GM19239 (cell line): ENCODE measurements at places on chromosomes 11 and 22.

DNA sequence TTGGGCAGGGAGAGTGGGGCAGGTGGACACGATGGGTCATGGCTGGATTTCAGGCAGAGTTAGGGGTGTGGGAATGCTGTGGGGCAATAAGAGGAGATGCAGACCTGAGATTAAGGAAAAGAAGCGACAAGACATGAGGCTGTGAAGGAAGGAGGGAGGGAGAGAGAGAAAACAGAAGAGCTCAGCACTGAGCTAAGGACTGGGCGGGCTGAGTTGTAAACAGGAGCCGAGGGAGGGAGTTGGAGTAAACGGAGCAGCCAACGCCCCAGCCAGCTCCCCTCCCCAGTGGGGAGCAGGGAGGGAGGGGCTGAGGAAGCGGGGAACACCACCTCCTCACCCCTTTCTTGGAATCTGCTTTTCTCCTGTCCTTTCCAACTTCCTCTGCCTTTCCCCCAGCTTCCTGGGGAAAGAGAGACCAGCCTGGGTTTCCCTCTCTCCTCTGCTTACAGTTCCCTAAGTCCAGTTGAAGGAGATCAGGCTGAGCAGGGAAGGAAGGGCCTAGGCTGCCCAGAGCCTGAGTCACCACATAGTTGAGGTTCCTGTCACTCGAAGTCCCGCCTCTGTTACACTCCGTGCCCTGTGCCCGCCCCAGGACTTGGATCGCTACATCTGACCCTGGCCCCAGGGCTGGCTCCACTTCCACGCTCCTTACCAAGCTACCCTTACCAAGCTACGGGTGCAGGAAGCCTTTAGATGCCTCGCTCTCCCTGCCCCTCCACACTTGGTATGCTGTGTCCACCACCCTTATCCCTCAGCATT lies 6.7 kb upstream of the AHNAK start:
- DNase-seq, result no peak

- no peak for DNase-seq
These were observed 27.8 kb downstream of the GDPD5 start for GRCh38 chr11:75497788-75498409.

DNA sequence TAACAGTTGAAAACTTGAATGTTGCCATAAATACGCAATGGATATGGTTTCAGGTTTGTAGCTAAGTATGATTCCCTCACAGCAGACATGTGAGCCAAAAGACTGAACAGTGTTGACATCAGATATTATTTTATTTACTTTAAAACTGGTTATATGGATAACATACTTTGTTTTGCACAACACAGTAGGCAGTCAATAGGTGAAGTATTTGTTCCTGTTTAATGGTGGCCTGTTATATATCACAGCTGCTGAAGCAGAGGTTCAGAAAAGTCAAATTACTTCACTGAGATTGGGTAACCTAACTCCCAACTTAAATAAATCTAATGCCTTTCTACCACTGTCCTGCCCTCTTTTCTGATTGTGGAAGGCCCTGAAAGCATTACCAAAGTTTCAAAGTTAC lies 44.6 kb downstream of the YAP1 start:
- DNase-seq, result no peak

DNA sequence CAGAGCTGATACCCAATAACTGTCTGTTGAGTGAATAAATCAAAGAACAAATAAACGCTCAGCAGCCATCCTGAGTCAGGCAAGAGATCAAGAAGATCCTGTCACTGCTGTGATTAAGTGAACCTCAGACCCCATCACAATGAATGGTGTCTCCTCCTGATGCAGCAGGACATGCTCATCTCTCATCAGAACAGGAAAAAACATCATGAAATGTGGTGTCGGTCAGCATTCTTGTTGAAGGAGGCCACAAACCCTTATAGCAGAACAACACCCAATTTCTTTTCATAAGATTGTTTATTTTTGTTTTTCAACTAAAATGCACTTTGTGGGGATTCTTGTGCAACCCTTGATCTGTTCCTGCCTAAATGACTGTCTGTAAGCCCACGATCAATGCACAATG lies 60.3 kb downstream of the SYTL2 start:
- no peak for DNase-seq

DNA sequence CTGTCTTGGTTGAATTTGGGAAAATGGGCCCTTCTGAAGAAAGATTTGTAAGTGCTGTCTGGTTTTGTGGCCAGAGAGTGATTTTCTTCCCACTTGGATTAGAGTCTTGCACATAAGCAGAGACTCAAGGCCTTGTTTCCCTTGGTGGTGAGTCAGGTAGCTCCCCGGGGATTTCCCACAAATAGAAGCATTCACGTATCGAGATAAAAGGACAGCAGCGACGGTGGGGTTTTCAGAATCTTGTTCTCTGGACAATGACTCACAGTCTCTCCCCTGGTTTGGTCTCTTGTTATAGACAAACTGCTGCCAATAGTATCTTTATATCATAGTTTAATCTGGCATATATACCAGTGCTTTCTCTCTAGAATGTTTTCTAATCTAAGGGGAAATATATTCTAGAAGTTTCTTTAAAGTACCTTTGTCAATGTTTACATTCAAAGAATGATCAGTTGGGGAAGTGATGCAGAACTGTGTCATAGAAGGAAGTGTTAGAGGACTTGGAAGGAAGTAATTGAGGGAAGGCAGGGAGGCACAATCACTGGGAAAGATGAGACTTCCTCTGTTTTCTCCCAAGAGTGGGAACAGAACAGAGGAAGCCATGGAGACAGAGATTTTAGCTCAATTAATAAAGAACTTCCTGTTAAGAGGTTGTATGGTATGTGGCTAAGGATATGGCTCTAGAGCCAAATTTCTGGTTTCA lies 18.1 kb downstream of the POLA2 start:
- no peak for DNase-seq

DNA sequence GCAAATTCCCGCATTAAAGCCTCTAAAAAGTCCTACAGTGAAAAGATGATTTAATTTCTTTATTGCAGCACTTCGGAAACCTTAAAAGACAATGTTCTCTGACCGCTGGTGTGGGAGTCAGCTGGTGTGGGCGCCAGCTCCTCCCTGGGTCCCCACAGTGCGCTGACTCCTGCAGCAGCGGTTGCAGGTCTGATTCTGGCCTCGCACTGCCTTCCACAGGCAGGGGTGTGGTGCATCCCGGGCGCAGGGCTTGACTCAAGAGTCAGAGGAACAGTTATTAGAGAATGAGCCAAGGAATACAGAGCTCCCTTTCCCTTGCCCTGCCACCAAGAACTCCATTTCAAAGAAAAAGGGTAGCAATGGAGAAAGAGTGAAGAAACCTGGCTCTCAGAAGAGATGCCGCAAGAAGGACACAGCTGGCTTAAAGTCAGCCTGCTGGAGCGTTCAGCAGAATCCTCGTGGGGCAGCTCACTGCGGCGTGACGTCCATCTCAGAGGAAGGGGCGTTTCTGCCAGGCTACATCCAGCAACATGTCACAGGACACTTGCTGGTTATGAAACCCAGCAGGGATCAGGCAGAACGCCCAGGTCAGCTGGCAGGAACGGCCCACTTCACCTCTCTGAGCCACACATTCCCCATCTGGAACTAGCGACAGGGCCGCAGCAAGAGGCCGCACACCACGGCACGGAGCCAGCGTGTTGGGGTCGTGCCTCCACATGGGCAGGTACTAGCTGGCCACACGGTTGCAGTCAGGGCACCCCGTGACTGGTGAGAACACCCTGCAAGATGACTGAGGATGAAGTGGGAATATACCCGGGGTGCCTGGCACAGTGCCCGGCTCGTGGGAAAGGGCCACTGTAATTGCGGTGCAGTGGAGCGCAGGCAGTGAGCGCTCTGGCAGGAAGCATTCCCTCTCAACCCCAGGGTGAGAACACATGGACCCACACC lies 18.1 kb upstream of the EFCAB6 start:
- DNase-seq, result no peak

- no peak for DNase-seq
These were observed 192.4 kb upstream of the API5 start for GRCh38 chr11:43119275-43119970.

DNA sequence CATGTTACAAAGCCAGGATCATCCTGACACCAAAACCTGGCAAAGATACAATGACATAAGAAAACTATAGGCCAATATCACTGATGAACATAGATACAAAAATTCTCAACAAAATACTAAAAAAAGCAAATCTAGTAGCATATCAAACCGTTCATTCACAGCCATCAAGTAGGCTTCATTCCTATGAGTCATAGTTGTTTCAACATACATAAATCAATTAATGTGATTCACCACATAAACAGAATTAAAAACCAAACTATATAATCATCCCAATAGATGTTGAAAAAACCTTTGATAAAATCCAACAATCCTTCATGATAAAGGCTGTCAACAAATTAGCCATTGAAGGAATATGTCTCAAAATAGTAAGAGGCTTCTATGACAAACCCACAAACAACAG lies 1007.2 kb upstream of the RAG2 start:
- DNase-seq, result no peak

- no peak for DNase-seq
These were observed 178.1 kb downstream of the SOX6 start for GRCh38 chr11:16178273-16178672.

DNA sequence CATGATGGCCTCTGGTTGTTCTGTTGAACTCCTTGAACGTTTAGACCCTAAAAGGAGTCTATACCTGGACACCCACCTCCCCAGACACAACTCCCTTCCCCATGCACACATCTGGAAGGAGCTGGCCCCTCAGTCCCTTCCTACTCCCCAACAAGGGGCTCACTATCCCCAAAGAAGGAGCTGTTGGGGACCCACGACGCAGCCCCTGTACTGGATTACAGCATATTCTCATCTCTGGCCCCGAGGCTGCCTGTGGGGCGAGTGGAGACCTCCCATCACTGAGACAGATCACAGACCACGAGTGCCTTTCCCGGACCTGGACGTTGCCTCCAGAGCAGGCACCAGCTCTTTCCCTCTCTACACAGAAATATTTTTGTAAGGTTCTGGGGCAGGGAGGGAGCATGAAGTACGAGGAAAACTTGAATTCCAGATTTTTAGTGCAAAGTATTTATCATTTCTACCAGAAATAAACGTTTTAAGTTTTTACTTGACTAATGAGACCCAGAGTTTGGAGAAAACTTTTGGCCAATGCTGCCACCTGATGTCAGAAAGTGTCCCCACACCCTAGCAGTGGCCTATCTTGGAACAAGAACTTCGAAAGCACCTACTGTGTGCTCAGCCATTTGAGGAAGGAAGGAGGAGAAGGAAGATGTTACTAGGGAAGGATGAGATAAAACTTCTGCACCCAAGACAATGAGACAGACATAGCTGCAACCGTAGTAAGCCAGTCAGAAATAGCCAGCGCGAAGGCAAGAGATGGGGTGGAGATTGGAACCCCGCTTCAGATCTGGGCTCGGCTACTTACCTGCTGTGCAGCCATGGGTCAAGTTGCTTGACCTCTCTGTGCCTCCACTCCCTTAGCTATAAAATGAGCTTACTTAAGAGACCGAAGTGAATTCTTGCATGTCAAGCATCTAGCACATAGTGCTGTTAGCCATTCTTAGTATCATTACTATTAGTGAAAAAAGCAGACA lies 10.2 kb upstream of the POU2F3 start:
- no peak for DNase-seq

DNA sequence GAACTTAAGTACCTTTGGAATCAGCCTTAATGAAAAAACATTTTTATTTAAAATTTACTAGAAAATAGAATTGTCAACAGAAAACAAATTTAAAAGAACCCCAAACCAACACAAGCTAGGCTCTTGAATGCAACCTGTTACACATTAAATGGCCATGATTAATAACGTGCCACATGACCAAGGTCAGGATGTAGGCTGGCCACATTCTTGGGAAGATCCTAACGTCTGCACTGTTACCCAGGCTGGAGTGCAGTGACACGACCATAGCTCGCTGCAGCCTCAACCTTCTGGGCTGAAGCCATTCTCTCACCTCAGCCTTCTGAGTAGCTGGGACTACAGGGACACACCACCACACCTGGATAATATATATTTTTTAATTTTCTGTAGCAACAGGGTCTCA lies 126.4 kb upstream of the APOA1 start:
- DNase-seq, result no peak

- no peak for DNase-seq
These were observed 130.5 kb downstream of the ARHGAP42 start for GRCh38 chr11:100817620-100818019.

DNA sequence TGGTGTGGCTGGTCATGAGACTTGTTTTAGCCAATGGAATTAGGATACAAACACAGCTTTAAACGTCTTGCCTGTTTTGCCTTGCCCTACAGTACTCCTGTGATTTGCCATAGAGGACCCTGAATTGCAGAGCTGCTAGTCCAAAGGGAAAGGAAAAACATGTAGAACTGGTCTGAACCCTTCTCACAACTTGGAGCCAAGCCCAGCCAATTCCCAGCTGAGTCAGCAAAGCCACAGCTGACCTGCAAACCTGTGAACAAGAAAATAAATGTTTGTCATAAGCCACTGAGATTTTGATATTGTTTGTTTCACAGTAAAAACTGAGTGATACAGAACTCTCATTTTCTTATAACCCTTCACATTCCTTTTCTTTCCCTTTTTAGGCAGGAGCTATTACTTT lies 360.5 kb upstream of the API5 start:
- DNase-seq, result no peak

DNA sequence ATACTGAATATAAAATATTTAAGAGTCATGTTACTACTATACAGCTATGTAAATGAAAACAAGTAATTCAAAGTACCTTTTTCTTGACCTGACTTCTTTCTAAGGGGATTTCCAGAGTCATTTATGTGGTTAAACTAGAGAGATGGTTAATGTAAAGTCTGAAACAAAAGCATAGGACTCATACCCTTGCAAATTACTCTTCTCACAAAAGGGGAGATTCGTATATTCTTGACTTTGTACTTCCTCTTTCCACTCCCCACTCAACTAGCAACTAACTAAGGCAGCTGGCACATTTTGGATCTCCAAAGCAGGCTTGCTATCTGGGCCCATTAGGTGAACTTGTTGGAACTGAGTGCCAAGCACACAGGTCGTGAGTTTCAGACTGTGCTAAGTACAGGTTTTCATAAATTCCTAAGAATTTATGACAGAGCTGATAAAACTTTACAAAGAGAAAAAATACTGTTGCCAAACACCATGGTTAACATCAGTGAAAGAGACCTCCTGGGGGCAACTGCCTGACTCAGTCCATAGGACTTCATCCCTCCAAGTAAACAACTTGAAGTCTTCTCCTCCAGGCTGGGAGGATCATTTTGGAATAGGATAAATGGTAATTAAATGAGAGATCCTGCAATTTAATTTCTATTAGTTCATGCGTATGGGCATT lies 77.0 kb upstream of the DDI1 start:
- DNase-seq, result peak; percentile 32

DNA sequence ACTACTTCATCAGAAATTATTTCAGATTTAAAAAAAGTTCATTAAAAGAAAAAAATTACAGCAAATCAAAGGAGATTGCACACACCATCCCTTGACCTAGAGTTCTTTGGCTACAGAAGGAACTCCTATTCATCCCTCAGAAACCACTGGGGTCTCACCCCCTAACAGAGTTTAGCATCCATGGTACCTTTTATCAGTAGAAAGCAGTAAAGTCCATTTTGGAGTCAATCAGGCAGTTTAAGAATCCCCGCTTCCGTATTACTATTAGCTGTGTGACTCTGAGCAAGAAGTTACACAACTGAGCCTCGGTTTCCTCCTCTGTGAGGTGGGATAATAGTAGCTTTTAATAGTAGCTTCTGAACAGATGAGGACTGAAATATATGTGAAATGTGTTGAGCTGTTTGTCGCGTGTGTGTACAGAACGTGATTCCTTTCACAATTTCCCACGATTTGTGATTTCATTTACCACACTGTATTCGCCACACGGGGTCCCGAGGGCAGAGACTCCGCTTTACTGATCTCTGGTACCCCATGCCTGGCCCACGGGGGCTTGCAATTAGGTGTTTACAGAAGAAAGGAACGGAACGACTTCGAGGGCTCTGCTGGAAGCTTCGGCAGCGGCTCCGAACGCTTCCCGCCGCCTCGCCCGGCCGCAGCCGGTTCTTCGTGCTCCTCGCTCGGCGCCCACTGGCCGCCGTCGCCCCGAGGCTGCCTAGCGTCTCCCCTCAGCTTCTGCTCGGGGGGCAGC lies 72.5 kb upstream of the ZBED5 start:
- DNase-seq, result no peak
